Sigmoid colon (tissue), 7 donors: ENCODE measurements at places on chromosomes 11 and 22. TPM values are rescaled to one million over a fixed set of nuclear protein-coding genes. Genes with fewer than 3 reads are reported as not detected.

The FAM89B gene
- polyA plus RNA-seq: 38.4 TPM

DNA sequence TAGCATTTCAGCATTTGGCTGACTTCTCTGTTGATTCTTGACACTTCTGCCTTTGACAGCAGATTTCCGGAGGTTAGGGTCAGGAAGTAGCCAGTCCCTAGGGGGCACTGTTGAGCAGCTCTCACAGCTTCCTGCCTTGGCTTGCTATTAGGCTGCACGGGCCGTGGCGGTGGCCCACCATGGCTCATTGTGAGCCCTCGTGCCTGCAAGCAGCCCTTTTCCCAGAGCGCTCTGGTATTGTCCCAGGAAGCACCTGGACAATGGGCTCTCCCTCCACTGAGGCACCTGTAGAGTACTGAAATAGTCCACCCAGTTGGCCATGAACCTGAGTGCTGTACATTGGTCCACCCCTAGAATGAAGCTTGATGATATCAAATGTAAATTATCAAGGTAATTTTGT lies 100.2 kb upstream of the GAL start:
- no peak overlapping the region for H3K4me3 ChIP-seq
- peaks cover 5% of the 10 kb centered on the region for H3K36me3 ChIP-seq
- peaks cover 30% of the 10 kb centered on the region for H3K4me1 ChIP-seq
- no peaks in the 10 kb centered on the region for H3K27me3 ChIP-seq
- no peak overlapping the region for H3K27ac ChIP-seq

- no peak overlapping the region for H3K27ac ChIP-seq
- no peak overlapping the region for H3K4me3 ChIP-seq
- peaks cover 59% of the 10 kb centered on the region for H3K27me3 ChIP-seq
- H3K36me3 ChIP-seq: no peaks in the 10 kb centered on the region
Measured at GRCh38 chr11:67409261-67409666, 5.4 kb downstream of the TBC1D10C start.

DNA sequence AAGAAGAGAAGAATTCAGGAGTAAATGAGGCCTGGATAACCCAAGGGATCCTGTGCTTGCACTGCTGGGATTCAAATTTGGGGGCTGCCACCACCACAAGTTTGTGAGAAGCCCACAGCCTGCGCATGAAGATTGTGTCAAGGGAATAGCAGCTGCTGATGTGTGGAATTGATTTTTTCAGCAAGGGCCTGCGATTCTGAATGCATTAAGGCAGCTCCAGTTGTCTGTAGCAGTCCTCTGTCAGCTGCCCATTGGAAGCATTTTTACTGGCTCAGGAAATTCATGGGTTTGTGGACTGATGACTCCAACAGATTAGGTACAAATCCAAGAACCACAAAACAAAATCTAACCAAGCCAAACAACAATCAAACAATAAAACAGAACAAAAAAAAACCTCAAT lies 14.0 kb downstream of the ARVCF start:
- no peaks in the 10 kb centered on the region for H3K36me3 ChIP-seq
- no peaks in the 10 kb centered on the region for H3K27me3 ChIP-seq
- H3K4me1 ChIP-seq: peaks cover 25% of the 10 kb centered on the region
- DNase-seq: no peak

The POTEH gene
- polyA plus RNA-seq: 0.03 TPM
